ENCODE measurements at places on chromosomes 2 and 18. TPM values are rescaled to one million over a fixed set of nuclear protein-coding genes. Genes with fewer than 3 reads are reported as not detected.

Gene CNGA3
- total RNA-seq = not detected

Gene LBX2
- total RNA-seq = 0.53 TPM

- no peak for DNase-seq
Observed at GRCh38 chr18:49251451-49251850, 209.0 kb downstream of the DYM start.

GRCh38 chr2:204104811-204105210 lies 168.2 kb downstream of the ICOS start:
- no peak for DNase-seq

DNA sequence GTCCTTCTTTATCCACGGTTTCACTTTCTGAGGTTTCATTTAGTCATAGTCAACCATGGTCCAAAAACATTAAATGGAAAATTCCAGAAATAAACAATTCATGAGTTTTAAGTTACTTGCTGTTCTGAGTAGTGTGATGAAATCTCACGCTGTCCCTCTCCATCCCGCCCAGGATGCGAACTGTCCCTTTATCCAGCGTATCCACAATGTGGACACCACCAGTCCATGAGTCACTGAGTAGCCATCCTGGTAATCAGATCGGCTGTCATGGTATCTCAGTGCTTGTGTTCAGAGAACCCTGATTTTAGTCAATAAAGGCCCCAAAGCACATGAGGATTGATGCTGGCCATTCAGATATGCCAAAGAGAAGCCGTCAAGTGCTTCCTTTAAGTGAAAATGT lies 3.7 kb downstream of the SP140L start:
- DNase-seq = no peak

DNA sequence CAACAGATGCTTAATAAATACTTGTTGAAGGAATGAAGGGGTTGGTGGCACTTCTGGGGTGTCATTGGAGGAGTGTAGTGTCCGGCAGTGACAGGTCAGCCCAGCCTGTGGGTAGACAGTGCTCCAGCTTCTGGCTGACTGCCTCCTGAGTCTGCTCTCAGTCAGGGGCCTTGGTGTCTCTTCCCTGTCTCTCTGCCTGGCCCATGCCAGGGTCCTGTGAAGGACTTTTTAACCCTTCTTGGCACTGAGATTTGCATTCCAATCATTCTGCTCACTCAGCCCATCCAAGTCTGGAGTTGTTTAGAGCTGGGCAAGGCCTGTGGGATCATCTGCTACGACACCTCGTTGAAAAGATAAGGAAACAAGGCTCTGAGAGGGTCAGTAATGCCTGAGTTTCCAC lies 1.4 kb upstream of the KCNK3 start:
- DNase-seq = no peak
